ENCODE measurements at places on chromosomes 4 and X. TPM values are rescaled to one million over a fixed set of nuclear protein-coding genes. Genes with fewer than 3 reads are reported as not detected.

DNA sequence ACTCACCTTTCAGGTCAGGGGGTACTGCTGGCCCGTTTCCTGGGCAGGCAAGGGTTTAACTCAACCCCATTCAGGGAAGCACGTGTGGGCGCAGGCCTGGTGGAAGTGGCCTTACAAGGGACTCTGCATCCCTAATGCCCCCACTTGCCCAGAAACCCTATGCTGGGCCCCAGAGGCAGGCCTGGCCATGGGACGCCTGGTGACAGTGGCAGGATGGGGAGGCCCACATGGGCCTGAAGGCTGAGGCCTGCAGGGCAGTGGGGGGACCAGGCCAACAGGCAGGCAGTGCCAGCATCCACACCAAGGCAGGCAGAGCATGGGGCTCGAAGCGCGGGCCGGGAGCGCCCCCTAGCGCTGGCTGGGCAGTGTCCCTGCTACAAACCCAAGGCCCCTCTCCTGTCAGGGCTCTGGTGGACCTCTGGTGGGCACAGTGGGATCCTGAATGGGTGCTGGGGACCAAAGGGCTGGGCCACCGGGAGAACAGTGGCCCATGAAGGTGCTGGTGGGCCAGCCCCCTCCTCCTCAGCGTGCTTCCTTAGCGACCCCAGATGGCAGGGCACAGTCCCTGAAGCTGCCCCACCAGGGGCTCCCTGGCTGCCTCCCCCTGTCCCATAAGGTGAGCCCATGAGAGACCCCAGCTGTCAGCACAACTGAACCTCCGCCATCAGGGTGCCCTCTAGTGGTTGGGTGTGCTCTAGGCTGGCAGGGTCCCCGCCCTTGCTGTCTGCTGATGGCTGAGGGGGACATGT is 16.8 kb downstream of the FGFR3 start:
- H3K27me3 ChIP-seq = no peaks in the 10 kb centered on the region
- H3K4me1 ChIP-seq = peaks cover 6% of the 10 kb centered on the region
- H3K36me3 ChIP-seq = peaks cover 4% of the 10 kb centered on the region

The PPEF1 gene
- total RNA-seq = 0.58 TPM

The SLC7A11 gene
- 8.2 TPM for total RNA-seq

The SFRP2 gene
- total RNA-seq = 3.2 TPM

GRCh38 chr4:101169044-101170014 is 178.0 kb downstream of the PPP3CA start:
- H3K4me3 ChIP-seq = no peak overlapping the region
- H3K27ac ChIP-seq = no peak overlapping the region
- no peaks in the 10 kb centered on the region for H3K36me3 ChIP-seq
- no peaks in the 10 kb centered on the region for H3K27me3 ChIP-seq
- peaks cover 3% of the 10 kb centered on the region for H3K4me1 ChIP-seq

DNA sequence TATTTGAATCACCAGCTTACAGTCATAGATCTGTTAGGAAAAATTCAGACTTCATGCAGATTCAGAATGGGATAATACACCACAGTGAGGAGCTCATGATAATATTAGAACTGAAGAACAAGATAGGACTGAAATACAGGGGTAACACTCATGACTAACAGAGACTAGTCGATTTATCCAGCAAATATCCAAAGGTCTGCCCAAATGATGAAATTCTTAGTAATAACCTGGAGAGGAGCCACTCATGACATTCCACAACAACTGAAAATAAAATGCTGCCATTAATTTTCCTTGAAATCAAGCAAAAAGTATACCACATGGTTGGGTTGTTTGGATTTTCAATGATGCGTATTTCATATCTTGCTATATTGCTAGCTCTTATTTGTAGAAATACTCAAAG is 903.7 kb upstream of the ADGRL3 start:
- DNase-seq = no peak
- H3K4me3 ChIP-seq = no peak overlapping the region
- no peak overlapping the region for H3K27ac ChIP-seq
- no peaks in the 10 kb centered on the region for H3K27me3 ChIP-seq

The YIPF7 gene
- 0.36 TPM for total RNA-seq

GRCh38 chrX:9542761-9543111 is 77.9 kb downstream of the TBL1X start:
- H3K4me1 ChIP-seq = peaks cover 10% of the 10 kb centered on the region
- peaks cover 3% of the 10 kb centered on the region for H3K36me3 ChIP-seq
- H3K27ac ChIP-seq = no peak overlapping the region
- DNase-seq = no peak

The PNMA6A gene
- 7.0 TPM for total RNA-seq

GRCh38 chr4:87317527-87317926 is 5.2 kb downstream of the HSD17B13 start:
- H3K4me1 ChIP-seq = no peaks in the 10 kb centered on the region
- no peak overlapping the region for H3K27ac ChIP-seq
- no peaks in the 10 kb centered on the region for H3K27me3 ChIP-seq
- DNase-seq = no peak
- no peaks in the 10 kb centered on the region for H3K36me3 ChIP-seq
- no peak overlapping the region for H3K4me3 ChIP-seq

GRCh38 chrX:133468051-133468450 is 52.8 kb upstream of the GPC4 start:
- H3K27ac ChIP-seq = no peak overlapping the region
- H3K4me1 ChIP-seq = peaks cover 4% of the 10 kb centered on the region
- no peak overlapping the region for H3K4me3 ChIP-seq
- DNase-seq = no peak
- H3K36me3 ChIP-seq = no peaks in the 10 kb centered on the region

The MAGEA1 gene
- not detected for total RNA-seq

DNA sequence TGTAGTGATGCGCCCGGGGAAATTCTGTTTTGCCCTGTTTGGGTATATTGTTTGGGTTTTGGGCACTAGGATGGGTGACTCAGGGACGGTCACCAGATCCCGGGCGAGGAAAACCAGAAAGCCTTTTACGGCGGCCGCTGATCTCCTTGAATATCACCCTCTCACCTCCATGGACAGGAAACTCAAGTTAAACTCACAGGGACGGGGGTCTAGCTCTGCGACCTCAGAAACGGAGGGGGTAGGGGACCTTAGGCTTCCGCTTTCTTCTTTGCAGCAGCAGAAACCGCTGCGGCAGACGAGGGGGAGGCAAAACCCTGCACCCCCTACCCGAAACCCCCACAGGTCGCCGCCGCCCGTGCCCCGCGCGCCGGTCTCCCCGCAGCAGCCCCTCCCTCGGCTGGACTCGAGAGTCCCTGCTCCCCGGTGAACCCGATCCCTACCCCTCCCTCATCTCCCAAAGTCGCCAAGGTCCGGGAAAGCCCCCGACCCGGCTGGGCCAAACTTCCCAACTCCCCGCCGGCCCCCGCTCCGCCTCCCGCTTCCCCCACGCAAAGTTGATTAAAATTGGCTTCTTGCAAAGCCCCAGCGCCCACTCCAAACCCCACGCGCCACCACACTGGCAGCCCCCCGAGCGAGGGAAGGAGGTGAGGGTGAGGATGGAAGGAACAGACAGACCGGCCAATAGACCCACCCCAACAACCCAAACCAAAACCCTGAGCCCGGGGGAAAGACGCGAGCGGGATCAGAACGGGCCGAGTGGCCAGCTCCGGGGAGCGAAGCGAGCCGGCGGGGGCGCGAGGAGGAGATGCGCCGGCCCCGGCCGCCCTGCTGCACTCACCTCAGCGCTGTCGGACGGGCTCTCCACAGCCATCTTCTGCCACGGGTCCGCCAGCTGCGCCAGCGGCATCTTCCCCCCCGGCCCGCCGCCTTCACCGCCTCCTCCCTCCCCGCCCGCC is 705 bp downstream of the RPS6KA3 start:
- peak overlapping the region; percentile 99 for H3K27ac ChIP-seq
- H3K36me3 ChIP-seq = no peaks in the 10 kb centered on the region
- peak; percentile 11 for DNase-seq
- H3K4me1 ChIP-seq = peaks cover 21% of the 10 kb centered on the region
- H3K27me3 ChIP-seq = no peaks in the 10 kb centered on the region

The DCHS2 gene
- total RNA-seq = 0.43 TPM

DNA sequence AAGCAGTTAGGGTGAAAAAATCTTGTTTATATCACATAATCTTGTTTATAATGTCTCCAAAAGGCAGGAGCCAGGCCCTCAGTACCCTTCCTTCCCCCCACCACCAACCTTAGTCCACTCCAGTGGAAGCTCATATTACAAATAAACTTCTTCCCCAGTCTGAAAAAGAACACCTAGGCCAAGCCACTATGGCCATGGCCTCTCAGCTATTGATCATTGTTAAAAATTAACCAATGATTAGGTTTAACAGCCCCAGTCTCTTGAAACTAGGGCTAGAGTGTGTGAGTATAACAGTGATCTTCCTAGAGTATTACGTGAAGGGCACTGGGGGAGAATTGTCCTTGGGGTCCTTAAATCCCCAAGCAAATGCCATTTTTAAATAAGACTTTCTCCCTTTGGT is 411.9 kb upstream of the EDA2R start:
- no peaks in the 10 kb centered on the region for H3K36me3 ChIP-seq
- peak overlapping the region; percentile 78 for H3K27ac ChIP-seq
- DNase-seq = no peak
- peaks cover 17% of the 10 kb centered on the region for H3K4me1 ChIP-seq
- no peak overlapping the region for H3K4me3 ChIP-seq
- H3K27me3 ChIP-seq = no peaks in the 10 kb centered on the region

The IDS gene
- total RNA-seq = 38.0 TPM

DNA sequence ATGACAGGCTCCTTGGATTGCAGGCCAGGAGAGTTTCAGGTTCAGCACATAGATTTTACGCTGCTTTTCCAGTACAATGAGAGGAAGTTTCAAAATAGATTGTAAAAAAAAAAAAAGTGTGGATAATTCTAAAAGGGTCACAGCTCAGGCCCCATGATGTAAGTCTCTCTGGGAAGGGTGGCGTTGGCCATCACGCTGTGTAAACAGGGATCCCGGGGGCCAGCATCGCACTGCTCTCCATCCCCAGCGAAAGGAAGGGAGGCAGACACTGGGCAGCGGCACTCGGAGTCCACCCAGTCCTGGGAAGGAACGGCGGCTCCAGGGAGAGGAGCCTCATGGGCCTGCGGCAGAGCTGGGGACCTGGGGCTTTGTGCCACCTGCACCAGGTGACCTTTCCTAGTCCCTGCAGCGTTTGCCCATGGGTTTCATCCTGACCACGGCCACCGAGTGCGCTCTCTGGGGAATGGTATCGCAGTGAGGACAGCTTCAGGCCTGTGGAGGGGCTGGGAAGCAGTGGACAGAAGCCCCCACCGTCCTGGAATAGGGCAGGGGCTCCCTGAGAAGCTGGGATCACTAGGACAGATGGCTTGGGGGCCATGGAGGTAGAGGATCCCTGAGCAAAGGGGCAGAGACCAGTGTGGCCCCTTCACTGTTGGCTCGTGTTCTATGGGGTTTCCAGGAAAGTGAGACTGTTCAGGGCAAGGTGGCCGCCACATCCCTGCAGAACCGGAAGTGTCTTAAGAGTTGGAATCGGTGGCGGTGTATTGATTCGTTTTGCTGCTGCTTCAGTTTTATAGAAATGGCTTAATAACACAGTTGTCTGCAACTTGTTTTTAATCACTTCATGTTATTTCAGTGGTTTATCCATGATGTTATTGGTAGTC is 38.9 kb downstream of the RGS12 start:
- no peak for DNase-seq
- H3K27ac ChIP-seq = peak overlapping the region; percentile 17
- peaks cover 11% of the 10 kb centered on the region for H3K36me3 ChIP-seq
- no peak overlapping the region for H3K4me3 ChIP-seq
- H3K4me1 ChIP-seq = peaks cover 7% of the 10 kb centered on the region

GRCh38 chr4:89134775-89135319 is 23.5 kb downstream of the TIGD2 start:
- no peaks in the 10 kb centered on the region for H3K27me3 ChIP-seq
- DNase-seq = no peak
- H3K27ac ChIP-seq = no peak overlapping the region
- H3K36me3 ChIP-seq = no peaks in the 10 kb centered on the region
- no peaks in the 10 kb centered on the region for H3K4me1 ChIP-seq

DNA sequence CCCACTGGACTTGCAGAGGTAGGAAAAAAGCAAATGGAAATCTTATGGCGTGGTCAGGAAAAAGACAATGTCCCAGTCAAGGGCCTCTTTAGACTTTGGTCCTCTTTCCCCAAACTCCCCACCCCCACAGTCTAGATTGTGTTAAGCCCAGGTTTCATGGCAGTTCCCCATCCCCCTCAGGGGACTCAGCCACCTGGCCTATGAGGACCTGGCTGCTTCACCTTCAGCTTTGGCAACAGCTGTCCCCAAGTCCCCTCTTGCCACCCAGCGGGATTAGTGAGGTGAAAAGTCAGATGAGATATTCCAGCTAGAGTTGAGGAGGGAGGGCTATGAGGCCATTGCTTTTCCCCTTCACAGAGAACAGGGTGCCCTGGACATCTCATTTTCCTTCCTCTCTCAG is 457 bp downstream of the RIPPLY1 start:
- H3K36me3 ChIP-seq = no peaks in the 10 kb centered on the region
- no peak overlapping the region for H3K4me3 ChIP-seq
- peaks cover 4% of the 10 kb centered on the region for H3K4me1 ChIP-seq
- no peak for DNase-seq
- H3K27me3 ChIP-seq = no peaks in the 10 kb centered on the region

GRCh38 chrX:46561824-46562657 is 11.5 kb upstream of the CHST7 start:
- H3K27me3 ChIP-seq = no peaks in the 10 kb centered on the region
- no peak overlapping the region for H3K27ac ChIP-seq
- no peak overlapping the region for H3K4me3 ChIP-seq
- H3K36me3 ChIP-seq = no peaks in the 10 kb centered on the region

- H3K4me3 ChIP-seq = no peak overlapping the region
- no peaks in the 10 kb centered on the region for H3K4me1 ChIP-seq
- H3K27me3 ChIP-seq = peaks cover 35% of the 10 kb centered on the region
Observed at GRCh38 chr4:5989236-5990225, 28.7 kb downstream of the C4orf50 start.

GRCh38 chr4:16991450-16991849 is 93.0 kb upstream of the LDB2 start:
- H3K36me3 ChIP-seq = no peaks in the 10 kb centered on the region
- DNase-seq = no peak
- H3K4me3 ChIP-seq = no peak overlapping the region
- no peaks in the 10 kb centered on the region for H3K4me1 ChIP-seq
